ENCODE measurements at places on chromosomes 6 and 20.

GRCh38 chr6:5562277-5562676, 301.0 kb downstream of the FARS2 start:
- no peak for DNase-seq

GRCh38 chr20:57693002-57693582, 16.7 kb downstream of the PMEPA1 start:
- no peak for DNase-seq

DNA sequence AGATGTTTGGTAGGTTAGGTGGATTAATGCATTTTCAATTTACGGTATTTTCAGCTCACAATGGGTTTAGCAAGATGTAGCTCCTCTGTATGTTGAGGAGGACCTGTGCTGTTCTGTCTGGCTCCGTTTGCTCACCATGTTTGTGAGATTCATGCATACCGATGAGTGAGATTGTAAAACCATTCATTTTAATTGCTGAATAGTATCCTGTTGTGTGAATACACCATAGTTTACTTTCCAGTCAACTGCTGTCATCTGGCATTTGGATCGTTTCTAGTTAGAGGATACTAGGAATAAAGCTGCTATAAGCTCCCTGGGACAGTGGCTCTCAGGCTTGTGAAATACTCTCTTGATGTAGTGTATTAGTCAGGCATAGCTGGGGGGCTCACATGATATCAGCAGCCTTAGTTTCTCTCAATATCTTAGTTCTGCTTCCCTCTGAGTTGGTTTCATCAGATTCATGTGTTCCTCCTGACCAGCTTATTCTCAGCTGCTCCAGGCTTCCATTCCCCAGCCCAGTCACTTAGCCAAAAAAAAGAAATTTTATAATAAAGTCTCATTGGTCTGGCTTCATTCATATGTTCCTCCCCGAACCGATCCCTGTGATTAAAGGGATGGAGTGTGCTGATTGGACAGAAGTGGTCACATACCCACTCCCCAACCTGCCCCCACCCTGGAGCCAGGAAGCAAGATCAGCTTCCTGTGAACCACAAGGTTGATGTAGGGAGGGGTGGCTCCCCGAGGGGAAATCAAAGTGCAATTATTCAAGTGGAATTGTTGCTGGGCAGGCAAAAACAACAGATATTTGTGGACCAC, 10.9 kb upstream of the B4GALT5 start:
- DNase-seq: no peak

DNA sequence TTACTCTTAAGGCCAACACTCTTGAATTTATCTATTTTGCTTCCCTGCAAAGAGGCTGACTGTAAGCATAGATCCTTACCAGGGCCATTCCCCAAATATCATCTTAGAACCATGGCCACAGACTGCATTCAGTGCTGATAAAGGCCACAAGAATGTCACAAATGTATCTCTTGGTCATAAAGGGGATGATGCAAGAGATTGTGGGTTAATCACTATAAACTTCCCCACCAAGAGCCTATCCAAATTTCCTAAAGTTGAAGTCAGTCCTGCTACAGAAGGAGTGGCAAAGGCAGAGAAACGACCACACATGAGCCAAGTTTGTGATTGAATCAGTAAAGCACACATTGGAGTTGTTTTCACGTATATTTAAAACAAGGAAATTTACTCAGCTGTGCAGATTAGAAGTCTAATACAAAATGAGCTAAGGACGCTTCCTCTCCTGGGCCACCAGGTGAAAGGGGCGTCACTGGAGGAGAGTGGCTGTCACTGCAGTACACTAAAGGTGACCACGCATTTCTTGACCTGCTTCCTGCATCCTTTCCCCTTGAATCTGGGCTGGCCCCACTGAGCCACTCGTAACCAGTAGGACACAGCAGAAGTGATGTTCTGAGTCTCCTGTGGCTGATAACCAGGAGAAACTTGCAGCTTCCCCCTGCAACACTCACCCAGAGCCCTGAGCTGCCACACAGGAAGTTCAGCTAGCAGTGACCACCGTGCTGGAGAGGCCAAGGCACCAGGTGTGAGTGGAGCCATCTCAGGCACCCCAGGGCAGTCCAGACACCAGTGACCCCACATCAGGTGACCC, 181.9 kb downstream of the SYNDIG1 start:
- DNase-seq: peak; percentile 94

DNA sequence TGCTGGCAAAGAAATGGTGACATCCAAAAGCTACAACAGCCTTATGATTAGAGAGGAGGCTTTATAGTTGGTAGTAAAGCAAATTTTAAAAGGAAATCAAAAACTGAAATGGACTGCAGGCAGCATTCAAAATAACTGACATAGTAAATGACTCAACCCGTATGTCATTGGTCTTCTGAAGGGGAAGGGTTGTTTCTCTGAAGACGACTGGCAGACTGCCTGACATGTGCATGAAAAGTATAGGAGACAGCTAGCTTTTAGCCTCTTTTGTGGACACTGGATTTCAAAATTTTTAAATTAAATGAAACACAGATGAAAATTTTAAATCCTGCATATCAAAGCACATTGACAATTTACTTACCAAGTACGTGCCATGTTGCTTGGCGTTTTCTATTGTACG, 90.7 kb downstream of the TRMT6 start:
- DNase-seq: no peak

- no peak for DNase-seq
Observed at GRCh38 chr6:81978230-81978629, 225.7 kb upstream of the TENT5A start.

DNA sequence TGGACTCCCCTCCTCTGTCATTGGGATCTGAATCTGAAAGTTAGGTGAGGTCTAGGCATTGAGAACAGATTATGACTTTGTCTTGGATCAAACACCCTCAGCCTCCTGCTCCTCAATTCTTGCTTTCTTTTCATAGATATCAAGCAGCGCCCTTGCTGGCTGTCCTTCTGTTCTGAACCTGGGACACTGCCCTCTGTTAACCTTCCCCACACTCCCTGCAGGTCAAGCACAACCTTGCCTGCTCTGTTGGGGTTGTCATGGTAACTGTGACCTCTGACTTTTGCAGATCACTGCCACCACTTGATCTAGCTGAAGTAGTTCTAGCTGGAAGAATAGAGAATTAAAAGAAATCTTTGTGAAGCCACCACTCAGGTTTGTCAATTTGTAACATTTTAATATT, 16.4 kb upstream of the MICA start:
- no peak for DNase-seq

- DNase-seq: no peak
Observed at GRCh38 chr20:63697357-63697867, 960 bp downstream of the TNFRSF6B start.

DNA sequence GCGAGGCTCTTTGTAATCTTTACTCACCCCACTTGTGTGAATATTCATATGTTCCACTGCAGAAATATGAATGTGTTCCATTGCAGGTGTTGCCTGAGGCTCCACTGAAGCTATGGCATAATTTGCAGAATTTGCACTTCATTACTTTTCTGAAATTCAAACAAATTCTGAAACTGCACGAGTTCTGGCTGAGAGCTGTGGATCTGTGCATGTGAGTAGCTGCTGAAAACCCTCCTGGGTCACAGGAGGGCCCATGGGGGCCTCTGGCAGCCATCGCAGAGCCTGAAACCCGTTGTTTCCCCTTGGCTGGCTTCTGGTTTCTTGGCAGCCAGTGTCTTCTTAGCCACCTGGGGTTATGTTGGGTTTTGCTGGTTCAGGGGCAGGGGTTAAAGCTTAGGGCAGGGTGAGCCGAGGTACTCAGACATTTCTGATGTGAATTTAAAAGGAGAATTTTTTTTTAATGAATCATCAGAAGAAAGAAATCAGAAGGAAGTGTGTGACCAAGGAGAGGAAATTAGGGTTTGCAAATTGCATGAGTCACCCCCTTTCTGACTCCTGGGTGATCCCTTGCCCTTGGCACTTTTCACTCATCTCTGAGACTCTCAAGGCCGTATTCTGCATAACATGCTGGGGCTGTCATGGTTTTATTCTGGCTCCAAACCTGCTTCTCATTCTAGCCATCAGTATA, 40.6 kb downstream of the TOX2 start:
- peak; percentile 88 for DNase-seq

DNA sequence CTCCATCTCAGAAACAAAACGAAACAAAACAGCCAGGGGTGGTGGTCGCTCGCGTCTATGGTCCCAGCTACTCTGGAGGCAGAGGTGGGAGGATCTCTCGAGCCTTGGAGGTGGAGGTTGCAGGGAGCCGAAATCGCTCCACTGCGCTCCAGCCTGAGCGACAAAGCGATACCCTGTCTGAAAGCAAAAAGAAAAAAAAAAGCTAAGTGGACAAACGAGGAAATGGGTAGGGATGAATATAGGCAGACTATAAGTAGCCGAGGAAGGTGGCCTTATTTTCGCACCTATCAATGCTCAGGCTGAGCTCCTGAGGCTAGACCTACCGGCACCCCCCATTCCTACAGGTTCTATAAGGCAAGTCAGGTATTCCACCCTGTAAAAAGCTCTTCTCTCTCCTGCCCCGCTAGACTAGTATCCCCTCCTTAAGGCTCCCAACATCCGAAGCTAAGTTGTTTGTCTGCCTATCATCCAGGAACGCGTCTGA, 650 bp upstream of the CASP8AP2 start:
- DNase-seq: no peak

GRCh38 chr20:19841740-19842139, 83.7 kb downstream of the RIN2 start:
- DNase-seq: no peak

- no peak for DNase-seq
Observed at GRCh38 chr6:116060572-116061283, at the start of gene FRK. Gene FRK, minus strand, starts transcription at chr6:116060891. Its CDS starts 580 bp downstream, at chr6:116060311.

DNA sequence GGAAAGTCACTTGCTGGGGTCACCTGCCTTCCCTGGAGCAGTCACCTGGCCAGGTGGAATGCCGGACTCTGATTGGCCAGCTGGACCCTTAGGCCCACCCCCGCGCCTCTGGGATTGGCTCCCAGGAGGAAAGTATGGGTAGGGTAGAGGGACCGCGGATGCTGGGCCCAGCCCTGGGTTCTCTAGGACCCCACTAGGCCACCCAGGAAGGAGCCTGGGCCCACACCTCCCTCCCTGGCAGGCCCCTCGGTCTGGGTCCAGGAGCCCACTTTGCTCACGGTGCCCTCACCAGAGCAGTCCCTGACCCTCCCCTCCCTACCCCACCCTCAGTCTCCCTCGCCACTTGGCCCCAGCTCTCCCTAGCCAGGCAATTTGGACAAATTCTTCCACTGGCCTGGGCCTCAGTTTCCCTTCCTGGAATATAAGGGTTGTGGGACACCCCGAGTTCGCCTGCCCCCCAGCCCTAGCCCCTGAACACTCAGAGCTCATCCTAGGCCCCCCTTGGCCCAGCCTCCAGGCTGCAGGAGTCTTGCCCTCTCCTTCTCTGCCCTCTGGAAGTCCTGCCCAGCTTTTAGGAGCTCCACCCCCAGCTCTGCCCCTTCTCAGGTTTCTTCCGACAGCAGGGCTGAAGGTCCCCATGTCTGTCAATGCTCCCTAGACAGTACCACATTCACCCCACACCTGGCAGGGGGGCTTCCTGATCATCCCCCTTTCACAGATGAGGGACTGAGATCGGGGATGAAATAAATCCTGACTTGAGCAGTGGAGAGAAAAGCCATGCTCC, 299.6 kb downstream of the TAF4 start:
- DNase-seq: no peak

DNA sequence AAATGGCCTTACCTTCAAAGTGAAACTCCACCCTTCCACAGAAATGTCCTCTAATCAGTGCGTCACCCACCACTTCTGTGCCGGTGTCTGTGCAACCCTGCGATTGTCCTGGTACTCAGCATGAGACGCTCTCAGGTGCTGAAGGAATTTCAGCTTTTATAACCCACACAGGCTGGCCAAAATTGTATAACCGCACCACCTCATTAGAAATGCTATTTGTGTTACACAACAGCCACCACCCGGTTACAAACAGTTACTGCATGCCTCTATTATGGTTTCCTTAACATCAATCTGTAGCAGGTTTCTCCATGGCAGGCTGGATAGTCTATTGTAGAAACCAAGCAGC, 51.5 kb downstream of the SLC23A2 start:
- no peak for DNase-seq

- DNase-seq: no peak
Observed at GRCh38 chr6:117477988-117478852, 4.3 kb upstream of the DCBLD1 start.

- no peak for DNase-seq
Observed at GRCh38 chr20:57265997-57266290, 497 bp downstream of the BMP7 start.

- no peak for DNase-seq
Observed at GRCh38 chr6:4925580-4925979, 78.3 kb downstream of the RPP40 start.
